ENCODE measurements at places on chromosomes 6 and 20. TPM values are rescaled to one million over a fixed set of nuclear protein-coding genes. Genes with fewer than 3 reads are reported as not detected.

SSTR4 gene
- polyA plus RNA-seq: 0.14 TPM

VSX1 gene
- polyA plus RNA-seq: not detected

ARFGEF2 gene
- polyA plus RNA-seq: 31.0 TPM

DOK5 gene
- 8.0 TPM for polyA plus RNA-seq

CEP43 gene
- polyA plus RNA-seq: 50.4 TPM

SLC24A3 gene
- 5.4 TPM for polyA plus RNA-seq

PDYN gene
- 0.24 TPM for polyA plus RNA-seq

SLC17A3 gene
- 0.74 TPM for polyA plus RNA-seq

GNAS-AS1 gene
- polyA plus RNA-seq: 0.97 TPM

RBPJL gene
- not detected for polyA plus RNA-seq

NOL4L gene
- 67.3 TPM for polyA plus RNA-seq

KHDC1L gene
- polyA plus RNA-seq: 0.17 TPM

GJA10 gene
- polyA plus RNA-seq: not detected

ASXL1 gene
- 72.4 TPM for polyA plus RNA-seq

NHSL1 gene
- 17.3 TPM for polyA plus RNA-seq

PRSS35 gene
- polyA plus RNA-seq: 35.2 TPM

BMP6 gene
- 6.8 TPM for polyA plus RNA-seq

- DNase-seq: no peak
Observed at GRCh38 chr20:38872036-38872435, 54.2 kb upstream of the FAM83D start.

DNA sequence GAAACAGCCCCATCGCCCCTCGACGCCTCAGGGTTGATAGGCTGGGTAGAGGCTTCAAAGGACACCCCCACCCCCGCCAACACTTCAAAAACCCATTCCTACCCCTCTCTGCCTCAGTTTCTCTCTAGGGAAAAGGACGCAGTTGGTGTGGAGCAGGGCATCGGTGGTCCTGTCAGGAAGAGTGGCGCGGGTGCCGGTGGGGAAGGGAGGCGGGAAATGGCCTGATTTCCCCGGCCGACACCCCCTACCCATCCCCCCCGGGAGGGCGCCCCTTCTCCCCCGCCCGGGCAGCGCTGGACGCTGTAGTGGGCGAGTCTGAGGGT, 367 bp downstream of the NRSN2 start:
- no peak for DNase-seq

- DNase-seq: no peak
Observed at GRCh38 chr6:12578097-12578496, 138.5 kb upstream of the PHACTR1 start.

DNA sequence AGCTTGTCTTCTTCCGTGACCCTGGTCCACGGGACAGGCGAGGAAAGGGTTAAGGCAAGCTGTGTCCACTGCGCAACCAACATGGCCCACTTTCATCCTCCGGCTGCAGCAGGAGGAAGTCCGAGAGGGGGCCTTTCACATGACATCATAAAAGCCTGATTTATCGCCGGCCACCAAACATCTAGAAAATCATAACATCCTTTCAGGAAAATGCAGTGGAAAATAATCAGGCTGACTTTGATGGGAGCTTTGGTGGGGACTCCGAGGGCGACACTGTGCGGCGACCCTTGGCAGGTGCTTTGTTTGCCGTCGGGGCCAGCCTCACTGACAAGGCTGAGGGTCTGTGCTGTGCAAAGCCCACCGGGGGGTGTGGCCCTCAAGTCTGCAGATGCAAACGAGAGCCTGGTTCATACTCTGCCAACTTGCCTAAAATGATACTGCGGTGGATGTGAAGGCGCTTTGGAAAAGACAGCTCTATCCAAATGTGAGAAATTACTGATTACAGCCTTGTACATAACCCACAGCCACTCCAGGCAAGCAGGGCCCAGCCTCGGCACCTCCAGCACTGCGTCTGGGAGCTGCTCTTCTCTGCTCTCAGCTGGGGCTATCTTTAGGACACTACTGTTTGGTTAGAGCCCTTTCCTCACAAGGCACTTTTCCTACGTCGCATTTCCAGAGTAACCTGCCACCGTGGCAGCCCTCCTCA, 25.7 kb downstream of the FOXC1 start:
- DNase-seq: no peak

DNA sequence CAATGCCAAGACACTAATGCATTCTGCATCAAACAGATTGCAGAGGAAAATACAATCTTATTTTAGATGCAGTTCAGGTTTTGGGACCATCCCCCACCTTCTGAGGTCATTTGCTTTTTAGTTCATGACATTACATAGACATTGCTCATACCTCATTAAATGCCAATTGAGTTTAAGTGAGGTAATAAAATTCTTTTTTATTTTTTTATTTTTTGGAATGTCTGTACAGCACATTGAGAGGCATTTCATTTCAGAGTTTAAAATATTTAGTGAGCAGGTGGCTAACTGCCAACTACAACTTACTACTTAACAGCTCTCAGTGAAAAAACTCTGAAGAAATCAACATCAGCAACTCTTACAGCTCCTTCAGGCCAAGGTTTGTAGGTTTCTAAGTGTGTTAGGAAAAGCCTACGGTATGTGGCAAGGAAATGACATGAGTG, 482.2 kb upstream of the RNF217 start:
- DNase-seq: no peak

DNA sequence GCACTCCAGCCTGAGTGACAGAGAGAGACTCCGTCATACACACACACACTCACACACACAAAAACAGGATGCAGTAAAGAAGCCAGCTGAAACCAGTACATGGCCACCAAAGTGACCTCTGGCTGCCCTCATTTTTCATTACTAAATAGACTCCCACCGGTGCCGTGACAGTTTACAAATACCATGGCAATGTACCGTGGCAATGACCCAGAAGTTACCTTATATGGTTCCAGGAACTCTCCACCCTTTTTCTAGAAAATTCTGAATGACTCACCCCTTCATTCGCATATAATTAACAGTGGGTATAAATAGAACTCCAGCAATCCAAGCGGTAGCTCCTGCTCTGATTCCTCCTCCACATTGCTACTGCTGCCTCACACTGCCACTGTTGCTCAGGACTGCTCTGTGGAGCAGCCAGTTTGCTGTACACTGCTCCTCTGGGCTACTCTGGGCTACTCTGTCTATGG, 57.7 kb downstream of the SNX5 start:
- no peak for DNase-seq

GRCh38 chr20:63878899-63879663, 14.0 kb downstream of the TPD52L2 start:
- DNase-seq: no peak

DNA sequence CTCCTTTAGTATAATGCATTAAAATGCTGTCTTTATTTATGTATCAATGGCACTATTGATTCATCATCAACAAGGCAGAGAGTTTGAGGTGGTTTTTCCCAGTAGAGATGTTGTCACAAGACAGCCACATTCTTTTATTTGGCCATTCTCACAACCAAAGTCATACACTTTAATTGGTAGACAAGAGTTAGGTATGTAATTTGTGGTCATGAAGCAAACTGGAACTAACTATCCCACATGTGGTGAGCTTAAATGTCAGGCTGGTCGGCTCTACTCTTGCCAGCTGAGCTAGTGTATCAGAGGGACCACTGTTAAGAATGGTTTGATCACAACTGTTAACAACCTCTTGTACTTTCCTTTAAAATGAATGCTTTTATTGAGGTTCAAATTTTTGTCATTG, 714.6 kb downstream of the CD109 start:
- DNase-seq: no peak

DNA sequence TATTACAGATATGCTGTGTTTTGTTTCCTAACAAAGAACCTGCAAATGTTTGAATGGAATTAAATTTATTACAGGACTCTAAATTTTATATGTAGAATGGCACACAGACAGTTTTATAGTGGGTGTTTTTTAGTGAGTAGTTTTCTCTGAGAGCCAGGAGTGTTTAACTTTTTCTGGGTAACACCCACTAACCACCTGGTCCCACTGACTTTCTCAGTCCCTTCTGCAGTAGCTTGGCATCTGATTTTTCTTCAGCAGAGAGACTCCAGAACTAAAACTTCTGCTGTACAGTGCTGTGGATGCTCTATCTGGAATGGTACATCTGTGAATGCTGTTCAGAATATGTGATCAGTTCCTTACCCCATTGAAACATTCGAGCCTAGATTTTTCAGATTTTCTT, 6.3 kb downstream of the YWHAB start:
- DNase-seq: no peak

DNA sequence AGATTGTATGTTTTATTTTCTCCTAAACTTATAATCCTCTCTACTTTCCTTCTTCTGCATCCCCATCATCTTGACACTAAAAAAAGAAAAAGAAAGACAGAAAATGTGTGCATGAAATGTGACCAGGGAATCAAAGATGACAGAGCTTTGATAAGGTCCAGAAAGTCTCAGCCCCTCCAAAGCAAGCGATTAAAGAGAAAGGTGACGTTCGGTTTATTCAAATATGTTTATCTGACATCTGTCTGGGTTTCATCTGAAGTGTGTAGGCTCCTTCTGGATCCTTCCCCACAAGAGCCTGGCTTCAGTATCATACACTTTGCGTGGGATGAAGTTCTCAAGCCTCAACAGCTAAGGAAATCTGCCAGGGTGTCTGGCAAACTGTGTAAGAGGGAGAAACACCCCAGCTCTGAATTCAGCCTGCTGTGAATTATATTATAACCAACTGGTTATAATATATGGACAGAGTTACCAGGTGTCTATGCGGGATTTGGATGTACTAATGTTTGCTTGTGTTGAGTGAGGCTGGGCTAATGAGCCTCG, 263.0 kb downstream of the ZNF217 start:
- DNase-seq: no peak

DNA sequence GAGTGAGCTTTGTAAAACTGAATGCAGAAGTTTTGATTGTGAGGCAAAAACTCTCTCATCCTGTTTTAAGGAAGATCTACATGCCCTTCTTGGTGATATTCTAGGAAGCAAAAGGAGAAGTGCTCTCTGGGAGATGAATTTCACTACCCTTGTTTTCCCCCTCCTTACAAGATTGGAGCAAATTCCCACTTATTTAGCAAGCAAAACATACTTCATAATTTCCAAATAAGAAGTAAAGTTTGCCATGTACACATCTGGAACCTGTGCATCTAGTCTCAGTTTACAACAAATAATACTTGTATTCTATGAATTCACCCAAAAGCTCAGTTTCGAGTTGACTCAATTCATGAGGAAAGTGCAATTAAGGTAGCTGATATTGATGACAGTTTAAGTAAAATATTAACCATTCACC, 27.6 kb upstream of the IFNGR1 start:
- DNase-seq: no peak

- DNase-seq: no peak
Observed at GRCh38 chr20:44141873-44142272, 45.1 kb downstream of the JPH2 start.

DNA sequence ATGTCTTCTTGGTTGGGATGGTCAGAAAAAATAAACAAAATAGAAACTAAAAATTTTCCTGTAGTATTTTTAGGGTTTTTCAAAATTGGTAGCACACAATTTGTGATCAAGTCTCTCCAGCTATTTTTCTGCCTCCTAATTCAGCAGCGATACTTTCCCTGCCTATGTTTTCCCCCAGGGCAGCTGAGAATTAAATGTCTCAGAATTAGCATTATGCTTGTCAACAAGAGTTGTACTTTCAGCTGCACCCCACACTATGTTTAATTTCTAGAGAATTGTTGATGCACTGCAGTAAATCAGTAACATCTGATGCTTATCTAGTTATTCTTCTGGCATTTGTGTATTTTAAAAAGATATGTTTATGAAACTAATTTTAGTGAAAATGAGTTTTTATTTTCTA, 34.2 kb upstream of the ZNF337 start:
- no peak for DNase-seq

GRCh38 chr6:101404775-101405174, 11.3 kb downstream of the GRIK2 start:
- DNase-seq: no peak

- no peak for DNase-seq
Observed at GRCh38 chr20:51469578-51470498, 72.7 kb downstream of the NFATC2 start.

- DNase-seq: no peak
Observed at GRCh38 chr6:26598267-26598666, 1.5 kb downstream of the ABT1 start.

GRCh38 chr6:119077643-119078375, 655 bp downstream of the FAM184A start:
- no peak for DNase-seq

DNA sequence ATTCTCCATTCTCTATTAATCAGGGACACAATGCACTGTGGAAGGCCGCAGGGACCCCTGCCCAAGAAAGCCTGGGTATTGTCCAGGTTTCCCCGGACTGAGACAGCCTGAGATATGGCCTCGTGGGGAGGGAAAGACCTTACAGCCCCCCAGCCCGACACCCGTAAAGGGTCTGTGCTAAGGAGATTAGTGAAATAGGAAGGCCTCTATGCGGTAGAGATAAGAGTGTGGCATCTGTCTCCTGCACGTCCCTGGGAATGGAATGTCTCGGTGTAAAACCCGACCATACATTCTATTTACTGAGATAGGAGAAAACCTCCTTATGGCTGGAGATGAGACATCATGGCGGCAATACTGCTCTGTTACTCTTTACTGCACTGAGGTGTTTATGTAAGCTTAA, 15.7 kb upstream of the EIF2S2 start:
- DNase-seq: no peak

DNA sequence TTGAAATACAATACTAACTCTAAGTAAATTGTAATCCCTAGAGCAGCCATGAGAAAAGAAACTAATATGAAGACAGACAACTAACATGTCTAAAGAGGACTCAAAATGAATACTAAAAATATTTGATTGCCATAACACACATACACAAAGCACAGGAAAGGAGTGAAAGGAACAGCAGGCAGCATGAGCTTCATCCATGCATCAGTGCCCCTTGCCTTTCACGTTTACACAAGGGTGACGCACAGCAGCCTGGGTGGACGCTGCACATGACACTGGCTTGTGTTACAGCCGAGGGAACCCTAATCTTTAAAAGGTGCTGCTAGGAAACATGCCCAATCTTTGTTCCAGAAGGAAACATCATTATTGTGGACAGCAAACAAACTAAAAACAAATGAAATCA, 123.5 kb downstream of the MAN1A1 start:
- DNase-seq: no peak

GRCh38 chr6:135066397-135066796, 11.8 kb upstream of the HBS1L start:
- no peak for DNase-seq

DNA sequence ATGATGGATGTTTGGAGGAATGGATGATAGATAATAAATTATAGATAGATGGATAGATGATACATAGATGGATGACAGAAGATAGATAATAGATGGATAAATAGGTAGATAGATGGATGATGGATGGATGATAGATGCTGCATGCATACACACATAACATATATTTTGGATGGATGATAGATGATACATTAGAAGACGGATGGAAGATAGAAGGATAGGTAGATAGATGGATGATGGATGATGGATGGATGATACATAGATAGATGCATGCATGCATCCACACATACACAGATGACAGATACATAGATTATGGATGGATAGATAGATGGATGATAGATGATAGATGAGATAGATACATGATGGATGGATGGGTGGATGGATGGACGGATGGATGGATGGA, 387.8 kb downstream of the TAF4 start:
- no peak for DNase-seq

Measured in renal cortex interstitium (tissue), 15 donors.